RPMI7951 (cell line): ENCODE measurements at places on chromosomes 6 and 20. TPM values are rescaled to one million over a fixed set of nuclear protein-coding genes. Genes with fewer than 3 reads are reported as not detected.

The PGC gene
- total RNA-seq: not detected in 2 replicates

GRCh38 chr6:166987930-166988329, 11.3 kb upstream of the CEP43 start:
- DNase-seq: no peak

The FKBP1C gene
- total RNA-seq: 1.7 and 3.2 TPM in 2 replicates

DNA sequence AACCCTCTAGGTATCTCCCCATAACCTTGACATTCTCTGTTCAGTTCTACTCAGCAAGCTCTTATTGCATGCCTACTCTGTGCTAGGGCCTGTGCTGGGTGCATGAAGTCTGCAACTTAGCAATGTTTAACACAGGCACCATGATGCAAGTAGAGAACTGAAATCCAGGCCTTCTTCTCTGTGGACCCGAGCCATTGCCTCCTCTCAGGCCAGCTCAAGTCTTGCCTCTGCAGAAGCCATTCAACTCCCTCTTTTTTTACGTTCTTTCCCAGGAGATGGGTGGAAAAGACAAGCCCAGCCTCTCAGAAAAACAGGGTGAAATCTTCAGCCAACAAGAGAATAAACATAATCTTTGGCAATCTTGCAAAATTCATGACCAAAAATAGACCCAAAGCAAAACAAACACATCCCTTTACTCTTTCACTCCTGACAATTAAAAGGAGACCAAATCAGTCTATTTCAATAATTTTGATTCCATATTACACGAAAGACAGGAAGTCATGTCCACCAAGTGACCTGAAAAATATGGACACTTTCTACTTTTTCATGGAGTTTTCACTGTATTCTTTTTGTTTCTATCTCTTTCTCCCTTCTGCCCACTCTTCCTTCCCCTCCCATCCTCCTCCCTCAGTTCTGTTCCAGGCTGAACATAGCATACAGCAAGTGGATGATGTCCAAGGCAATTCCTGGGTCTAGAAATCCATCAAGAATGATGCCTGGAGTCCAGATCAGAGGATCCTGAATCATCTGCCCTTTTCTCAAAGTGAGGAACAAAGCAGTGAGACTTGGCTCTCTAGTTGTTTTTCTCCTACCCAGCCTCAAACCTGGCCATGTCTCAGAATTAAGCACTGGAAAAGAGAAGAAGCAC, 45.4 kb upstream of the MOCS1 start:
- no peak for DNase-seq

The WFDC10B gene
- total RNA-seq: 0.88 and 3.5 TPM in 2 replicates

DNA sequence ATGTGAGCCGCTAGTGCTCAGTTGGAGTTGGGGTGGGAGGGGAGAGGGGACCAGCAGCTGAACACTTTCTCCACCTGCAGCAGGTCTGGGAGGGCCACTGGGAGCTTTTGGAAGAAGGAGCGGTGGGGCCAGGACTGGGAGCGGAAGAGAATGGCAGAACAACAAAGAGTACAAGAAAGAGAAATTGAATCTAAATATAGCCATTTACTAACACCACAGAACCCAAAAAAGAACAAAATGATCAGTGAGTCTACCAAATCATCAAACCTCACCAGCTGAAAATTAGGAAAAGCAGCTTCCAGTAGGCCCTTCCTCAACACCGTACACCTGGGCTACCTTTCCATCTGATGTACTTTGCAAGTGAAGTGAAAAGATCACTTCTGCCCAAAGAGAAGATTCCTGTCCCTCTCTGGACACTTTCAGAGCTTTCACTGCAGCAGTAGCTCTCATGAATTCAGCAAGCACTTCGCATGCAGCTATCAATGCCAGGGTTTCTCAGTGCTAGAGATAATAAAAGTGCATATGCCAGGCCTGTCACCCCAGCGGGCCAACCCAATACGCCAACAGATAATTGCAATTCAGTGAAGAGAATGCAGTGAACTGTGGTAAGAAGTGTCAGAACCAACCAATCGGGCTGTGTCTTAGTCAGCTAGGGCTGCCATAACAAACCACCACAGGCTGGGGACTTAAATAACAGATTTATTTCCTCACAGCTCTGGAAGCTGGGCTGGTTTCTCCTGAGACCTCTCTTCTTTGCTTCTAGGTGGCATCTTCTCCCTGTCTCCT, 597 bp downstream of the LY86 start:
- DNase-seq: no peak

GRCh38 chr6:9499709-9500108, 915.2 kb downstream of the TFAP2A start:
- peak; percentile 64 for DNase-seq

The TRIM40 gene
- not detected in 2 replicates for total RNA-seq

The WFDC12 gene
- not detected in 2 replicates for total RNA-seq

DNA sequence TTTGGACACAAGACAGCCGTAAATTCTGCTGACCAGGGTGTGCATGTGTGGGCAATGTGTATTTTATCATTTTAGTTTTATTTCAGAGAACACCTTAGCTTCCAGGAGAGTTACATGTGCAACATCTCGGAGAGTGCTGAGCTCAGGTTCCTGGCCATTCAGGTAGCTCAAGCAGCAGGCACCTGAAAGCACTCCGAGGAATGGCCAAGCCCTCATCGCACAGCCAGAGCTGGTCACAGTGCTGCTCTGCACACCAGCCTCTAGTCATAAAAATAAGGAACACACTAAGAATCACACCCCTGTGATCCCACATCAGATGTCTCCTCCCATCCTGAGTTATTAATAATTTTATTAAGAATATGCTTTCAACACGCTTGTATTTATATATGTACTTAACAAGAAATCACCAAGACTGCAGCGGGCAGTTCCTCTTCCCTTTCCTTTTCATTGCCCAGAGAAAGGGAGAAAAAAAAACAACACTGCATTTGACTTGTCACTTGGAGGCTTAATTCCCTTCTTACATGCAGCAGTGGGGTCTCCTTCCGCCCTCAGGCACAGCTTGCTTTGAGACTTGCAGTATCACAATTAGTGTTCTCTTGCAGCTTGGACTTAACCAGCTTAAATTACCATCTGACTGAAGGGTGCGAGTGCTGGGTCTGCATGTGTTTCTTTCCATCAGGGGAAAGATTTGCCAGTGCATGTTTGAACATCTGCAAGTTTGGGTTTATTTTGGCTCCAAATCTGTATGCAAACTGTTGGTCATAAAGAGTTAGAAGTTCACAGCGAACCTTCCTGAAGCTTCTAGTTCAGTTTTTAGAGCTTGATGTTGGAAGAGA, 36.0 kb upstream of the IRF4 start:
- DNase-seq: no peak

GRCh38 chr20:53785320-53785719, 191.7 kb upstream of the ZNF217 start:
- DNase-seq: no peak

- DNase-seq: no peak
Observed at GRCh38 chr6:109373762-109374161, 8.5 kb downstream of the CD164 start.

DNA sequence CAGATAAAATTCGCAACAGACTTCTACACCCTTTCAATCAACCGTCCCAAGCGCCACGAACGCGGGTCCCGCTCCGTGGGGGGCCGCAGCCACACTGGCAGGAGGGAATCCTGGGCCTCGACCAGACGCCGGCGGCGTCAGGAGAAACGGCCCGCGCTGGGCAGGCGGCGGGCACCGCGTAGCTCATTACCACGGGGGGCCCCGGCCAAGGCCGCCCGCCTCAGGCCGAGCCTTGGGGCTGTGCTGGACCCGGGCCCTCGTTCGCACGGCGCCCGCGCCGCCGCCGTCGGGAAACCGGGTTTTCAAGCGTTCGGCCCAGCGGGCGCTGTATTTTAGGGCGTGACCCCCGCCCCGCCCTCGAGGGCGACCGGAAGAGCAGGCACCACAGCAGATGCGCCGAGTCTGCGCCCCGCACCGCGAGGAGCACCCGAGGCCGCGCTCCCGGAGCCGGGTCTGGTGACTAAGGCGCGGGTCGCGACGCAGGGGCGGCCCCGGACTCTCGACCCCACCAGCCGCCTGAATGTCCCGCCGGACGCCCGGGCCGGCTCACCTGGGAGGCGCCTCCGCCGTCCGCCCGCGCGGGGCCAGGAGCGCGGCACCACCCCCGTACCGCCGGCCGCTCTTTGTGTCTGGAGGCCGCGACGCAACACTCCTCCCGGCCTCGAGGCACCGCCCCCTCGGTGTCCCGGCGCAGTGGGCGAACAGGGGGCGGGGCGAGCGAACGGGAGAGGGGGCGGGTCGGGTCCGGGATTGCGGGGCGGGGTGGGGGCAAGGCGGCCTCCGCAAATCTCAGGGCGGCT, at the start of gene NINL:
Gene NINL, minus strand, starts transcription at position 627 of the 800 bp plus-strand sequence. CDS start 58,944 bp downstream, outside the sequence.
- DNase-seq: peak; percentile 74

- no peak for DNase-seq
Observed at GRCh38 chr6:167936051-167936450, 61.4 kb upstream of the KIF25 start.

DNA sequence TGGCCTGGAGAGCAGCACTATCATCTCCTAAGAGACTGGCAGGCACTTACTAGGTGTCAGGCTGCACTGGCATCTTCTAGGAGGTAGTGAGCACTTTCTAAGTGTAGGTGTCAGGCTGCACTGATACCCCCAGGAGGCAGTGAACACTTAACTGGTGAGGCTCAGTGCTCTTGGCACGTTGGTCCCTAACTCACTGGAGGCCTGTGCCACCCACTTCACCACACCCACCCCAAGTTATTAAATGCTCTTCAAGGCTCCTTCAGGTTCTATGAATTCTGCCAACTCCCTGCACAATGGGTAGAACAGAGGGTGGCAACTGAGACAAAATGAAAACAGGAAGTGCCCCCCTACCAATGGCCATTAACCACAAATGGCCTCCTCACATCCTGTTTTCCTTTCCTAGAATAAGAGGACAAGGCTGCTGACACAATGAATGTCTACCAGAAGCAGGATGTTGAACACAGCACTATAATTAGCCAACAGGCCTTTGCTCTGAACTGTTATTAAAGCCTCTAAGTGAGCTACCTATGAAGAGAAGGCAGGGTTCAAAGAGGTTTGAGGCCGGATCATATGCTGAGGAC, 29.4 kb downstream of the NCOA5 start:
- no peak for DNase-seq

DNA sequence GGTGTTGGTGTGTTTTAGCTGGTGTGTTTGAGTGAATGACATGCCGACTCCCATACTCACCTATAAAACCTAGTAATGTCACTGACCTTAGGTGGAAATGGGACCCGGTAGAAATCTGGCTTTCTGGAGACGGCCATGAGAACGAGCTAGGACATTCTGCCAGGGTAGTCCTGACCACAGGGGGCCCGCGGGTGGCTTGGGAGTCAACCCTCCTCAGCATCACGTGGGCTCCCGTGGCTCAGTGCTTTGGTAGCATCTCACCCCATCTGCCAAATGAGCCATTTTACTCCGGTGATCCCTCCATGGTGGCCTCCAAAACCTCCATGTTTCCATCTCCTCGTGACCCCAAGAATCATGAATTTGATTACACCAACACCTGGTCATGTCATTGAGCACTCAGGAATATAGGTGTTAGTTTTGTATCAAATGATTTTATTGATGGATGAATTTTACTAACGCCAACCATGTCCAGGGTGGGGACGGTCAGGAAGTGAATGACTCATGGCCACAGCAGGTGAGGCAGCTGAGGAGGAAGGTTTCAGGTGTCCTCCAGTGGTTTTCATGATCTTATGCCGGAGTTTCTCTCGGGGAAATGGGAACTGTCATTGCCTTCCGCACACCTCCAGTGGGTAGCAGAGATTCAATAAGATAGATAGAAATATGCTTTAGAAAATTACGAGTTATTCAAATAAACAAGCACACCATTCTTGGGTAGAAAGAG, 195.0 kb downstream of the SYNDIG1 start:
- no peak for DNase-seq

DNA sequence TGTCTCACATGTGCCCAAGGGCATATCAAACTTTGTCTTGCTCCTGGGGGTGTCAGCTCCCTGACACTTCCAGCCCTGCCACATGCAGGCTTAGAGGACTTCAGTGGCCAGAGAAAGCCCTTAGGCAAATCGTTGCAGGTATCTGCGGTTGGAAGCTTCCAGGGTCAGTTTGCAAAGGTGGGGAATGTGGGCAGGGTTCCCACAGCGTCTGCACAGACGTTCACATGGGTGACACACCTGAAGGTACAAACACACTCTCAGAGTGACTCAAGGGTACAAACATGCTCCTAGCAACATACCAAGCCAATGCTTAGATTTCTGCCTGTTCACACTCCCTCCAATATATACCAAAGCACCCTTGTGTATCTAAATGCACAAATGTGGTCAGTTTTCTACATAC, 30.0 kb downstream of the VSTM2L start:
- no peak for DNase-seq

GRCh38 chr6:13413900-13414555, 73.4 kb downstream of the GFOD1 start:
- DNase-seq: no peak

The TBPL1 gene
- 39.5 and 54.7 TPM in 2 replicates for total RNA-seq

The FABP7 gene
- 0.60 and 1.4 TPM in 2 replicates for total RNA-seq

GRCh38 chr6:66553441-66553840, 846.4 kb upstream of the EYS start:
- peak; percentile 3 for DNase-seq

- no peak for DNase-seq
Observed at GRCh38 chr6:169794317-169795055, 43.1 kb downstream of the ERMARD start.

The FKBP5 gene
- under 0.01 and 0.10 TPM in 2 replicates for total RNA-seq

DNA sequence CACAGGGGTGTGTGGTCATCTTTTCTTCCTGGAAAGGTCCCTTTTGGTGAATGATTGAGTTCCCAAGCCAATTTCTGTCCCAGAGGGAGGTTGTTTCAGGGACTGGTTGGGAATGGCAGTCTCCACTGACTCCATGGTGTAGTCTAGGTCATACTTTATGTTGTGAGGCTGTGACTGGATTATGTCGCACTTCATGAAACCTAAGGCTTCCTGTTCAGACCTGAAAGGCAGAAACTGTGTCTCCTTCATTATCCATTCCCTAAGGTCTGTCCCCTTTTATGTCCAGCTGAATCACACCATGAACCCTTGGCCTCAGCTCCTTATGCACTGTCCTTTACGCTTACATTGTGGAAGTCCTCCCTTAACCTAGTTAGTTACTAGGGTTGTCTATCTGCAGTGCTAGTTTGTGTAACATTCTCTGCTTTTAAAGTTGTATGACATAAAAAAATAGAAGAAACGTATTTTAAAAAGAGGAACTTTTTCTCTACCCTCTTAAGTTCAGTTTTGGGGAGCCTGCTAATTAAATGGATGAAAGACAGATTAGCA, 191.3 kb downstream of the JARID2 start:
- DNase-seq: no peak

The KCNK17 gene
- not detected in 2 replicates for total RNA-seq

- no peak for DNase-seq
Observed at GRCh38 chr6:43318011-43318410, 9.4 kb upstream of the CRIP3 start.

GRCh38 chr6:121884620-121885019, 449.2 kb downstream of the GJA1 start:
- no peak for DNase-seq

GRCh38 chr6:125924169-125924568, 32.4 kb upstream of the HINT3 start:
- DNase-seq: peak; percentile 90

DNA sequence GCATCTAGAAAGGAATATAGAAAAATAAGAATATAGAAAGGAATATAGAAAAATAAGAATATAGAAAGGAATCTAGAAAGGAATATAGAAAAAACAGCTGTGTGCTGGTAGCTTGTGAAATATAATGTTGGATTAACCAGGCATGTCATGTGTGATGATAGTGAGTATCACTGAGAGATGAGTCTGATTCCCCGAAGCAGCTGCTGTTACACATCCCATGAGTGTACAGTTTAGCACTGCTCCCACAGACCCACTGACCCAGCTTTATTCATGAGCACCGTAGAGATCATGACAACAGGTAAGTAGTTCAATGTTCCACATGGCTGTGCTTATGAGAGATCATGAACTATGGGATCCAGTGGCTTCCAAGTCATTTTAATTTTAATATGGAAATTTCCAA, 64.8 kb downstream of the SLC22A3 start:
- no peak for DNase-seq

The RFX6 gene
- not detected in 2 replicates for total RNA-seq

The DZANK1 gene
- total RNA-seq: 2.1 and 3.2 TPM in 2 replicates

The ZFAND3 gene
- total RNA-seq: 9.5 and 11.5 TPM in 2 replicates
